ENCODE measurements at places on chromosomes 3 and 15.

GRCh38 chr3:160023476-160023875 lies 34.8 kb downstream of the IL12A start:
- no peak for DNase-seq

DNA sequence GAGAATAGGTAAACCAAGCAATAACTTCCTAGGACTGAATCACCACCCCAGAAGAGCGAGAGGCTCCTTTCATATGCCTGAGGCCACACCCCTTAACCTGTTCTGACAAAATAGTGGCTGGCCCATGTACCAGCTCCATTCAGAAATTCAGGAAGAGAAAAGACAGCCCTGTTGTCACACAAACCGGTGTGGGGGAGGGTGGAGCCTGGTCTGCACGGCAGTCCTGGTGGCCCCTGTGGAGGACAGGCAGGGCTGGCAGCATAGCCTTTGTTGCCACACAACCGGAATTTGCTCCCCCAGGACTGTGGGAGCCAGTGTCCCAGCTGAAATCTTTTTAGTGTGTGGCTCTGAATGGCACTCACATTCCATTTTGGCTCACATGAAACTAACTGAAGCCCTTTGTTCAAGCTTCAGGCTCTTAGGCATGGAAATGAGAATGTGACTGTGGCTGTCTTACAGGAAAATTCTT lies 23.8 kb downstream of the RLBP1 start:
- DNase-seq = no peak

GRCh38 chr15:85377986-85378385 lies 2.4 kb upstream of the AKAP13 start:
- no peak for DNase-seq

- DNase-seq = no peak
Observed at GRCh38 chr15:89106200-89106599, 17.9 kb downstream of the ABHD2 start.

DNA sequence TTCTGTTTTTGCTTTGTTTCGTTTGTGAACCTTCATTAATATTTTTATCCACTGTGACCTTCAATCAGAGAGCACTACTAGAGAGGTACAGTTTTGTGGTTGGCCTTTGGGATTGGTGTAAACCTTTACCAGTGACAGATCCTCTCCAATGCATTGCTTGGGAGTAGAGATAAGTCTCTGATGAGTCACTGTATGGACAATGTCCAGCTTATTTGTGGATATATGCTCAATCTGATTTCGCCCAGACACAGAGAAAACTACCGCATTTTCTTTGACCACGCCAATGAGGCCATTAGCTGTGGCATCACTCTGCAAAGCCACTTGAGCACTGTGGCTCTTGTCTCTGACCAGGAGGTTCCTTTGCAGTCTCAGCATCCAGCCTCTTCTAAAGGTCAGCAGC lies 964.7 kb downstream of the TUSC7 start:
- DNase-seq = no peak

- DNase-seq = no peak
Observed at GRCh38 chr3:170641510-170642236, 55.8 kb upstream of the SLC7A14 start.

GRCh38 chr15:33915571-33916407 lies 52.5 kb upstream of the CHRM5 start:
- no peak for DNase-seq

DNA sequence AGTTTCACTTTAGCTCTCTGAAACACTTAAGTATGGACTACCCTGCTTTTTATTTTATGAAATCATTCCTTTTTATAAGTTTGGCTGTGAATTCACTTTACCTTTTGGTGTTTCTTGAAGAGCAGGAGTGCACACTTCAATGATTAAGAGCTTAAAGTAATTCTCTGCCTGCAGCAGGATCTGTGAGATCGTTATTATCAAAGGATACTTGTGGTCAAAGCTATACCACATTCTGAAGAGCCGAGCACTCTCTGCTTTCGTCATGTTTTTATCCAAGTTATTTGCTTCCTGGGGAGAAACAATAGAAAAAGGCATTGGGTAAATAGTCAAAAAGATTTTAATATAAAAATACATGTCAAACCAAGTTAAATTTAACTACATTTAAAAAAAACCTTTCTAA lies 243.7 kb downstream of the CHST2 start:
- no peak for DNase-seq

DNA sequence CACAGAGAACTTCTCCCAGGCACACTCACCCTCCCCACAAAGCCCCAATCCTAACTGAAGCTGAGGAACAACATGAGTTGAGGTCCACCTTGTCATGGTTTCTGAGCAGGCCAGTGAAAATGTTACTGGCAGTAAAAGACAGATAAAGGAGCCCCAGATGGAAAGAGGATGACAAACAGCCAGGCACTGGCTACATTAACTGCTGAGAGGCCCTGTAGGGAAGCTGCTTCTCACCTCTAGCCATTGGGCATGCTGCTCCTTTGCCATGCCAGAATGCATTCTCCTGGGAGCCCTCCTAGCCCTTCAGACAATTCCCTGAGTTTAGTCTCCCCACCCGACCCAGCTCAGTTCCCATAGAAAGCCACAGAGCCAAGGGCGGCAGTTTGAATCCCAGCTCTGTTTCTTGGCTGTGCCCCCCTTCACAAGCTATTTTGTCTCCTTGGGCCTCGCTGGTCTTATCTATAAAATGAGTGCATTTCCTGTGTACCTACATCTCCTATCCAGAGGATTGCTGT lies 60.5 kb downstream of the LMCD1 start:
- DNase-seq = no peak

DNA sequence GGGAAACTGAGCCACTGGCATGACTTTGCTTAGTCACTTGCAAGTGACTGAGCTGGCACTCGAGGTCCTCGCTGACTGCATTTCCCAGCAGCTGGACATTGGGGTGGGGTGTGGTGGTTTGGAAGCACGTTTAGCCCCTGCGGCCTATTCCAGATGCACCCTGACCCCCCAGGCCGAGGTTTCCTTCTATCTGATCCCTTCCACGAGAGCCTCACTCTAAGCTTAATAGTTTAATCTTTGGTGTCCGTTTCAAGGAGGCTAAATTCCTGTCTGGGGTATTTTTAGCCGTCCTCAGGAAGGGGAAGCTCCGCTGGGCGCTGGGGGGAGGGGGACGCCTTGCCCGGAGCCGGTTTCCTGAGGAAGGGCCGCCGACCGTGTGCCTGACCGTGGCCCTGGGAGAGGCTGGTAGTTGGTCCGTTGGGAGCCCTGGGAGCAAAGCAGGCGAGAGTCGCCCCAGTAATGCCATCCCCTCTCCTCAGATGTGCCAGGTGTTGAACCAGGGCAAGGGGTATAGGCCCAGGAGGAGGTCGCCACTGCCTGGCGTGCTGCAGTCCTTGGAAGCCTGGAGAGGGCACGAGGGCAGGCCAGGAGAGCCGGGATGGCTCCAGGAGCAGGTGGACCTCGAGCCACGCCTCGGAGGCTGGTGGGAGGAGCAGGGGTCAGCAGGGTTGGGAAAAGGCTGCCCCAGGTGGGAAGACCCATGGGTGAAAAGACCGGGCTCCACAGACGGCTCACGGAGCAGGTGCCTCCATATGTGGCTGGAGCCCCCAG lies 37.2 kb downstream of the IDH2 start:
- DNase-seq = no peak

DNA sequence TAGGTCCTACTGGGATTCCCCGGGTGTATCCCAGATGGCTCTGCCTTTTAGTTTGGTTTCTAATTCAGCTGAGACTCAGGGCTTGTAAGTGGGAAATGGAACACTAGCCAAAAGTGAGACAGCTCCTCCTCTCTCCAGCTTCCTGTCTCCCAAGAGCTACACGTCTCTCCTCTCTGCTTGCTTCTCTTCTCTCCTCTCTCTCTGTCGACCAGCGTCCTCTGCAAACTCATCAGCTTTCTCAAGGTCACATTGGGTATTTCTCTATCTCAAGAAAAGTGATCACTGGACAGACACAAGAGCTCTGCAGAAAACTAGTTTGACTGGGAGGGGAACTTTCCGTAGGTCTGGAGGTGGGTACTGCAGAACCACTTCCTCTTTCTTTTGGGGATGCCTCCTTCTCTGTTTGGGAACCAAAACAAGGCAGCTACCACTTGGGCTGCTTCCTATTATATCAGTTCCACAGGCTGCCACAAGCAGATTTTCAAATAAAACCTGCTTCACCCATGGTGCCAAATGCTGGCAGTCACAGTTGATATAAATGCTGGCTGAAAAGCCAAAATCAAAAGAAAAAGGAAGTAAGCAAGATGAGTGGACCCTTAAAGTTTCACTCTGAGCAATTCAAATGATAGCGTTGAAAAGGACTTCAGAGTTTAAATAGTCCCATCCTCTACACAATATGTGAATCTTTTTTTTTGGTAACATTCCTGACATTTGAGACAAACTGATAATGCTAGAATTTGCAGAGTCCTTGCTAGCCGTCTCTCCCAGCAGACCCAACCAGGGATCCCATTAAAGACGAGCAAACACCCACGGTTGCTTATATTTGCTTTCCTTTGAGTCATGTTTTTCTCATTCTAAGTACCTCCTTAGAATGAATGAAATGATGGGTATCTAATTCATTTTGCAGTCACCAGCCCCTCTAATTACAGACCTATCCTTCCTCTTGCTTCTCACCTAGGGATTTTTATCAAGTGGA lies 7.2 kb upstream of the DYNC1LI1 start:
- DNase-seq = peak; percentile 71

- no peak for DNase-seq
Observed at GRCh38 chr3:2372306-2372705, 273.6 kb downstream of the CNTN4 start.

- no peak for DNase-seq
Observed at GRCh38 chr3:170809975-170810357, 60.0 kb downstream of the RPL22L1 start.

DNA sequence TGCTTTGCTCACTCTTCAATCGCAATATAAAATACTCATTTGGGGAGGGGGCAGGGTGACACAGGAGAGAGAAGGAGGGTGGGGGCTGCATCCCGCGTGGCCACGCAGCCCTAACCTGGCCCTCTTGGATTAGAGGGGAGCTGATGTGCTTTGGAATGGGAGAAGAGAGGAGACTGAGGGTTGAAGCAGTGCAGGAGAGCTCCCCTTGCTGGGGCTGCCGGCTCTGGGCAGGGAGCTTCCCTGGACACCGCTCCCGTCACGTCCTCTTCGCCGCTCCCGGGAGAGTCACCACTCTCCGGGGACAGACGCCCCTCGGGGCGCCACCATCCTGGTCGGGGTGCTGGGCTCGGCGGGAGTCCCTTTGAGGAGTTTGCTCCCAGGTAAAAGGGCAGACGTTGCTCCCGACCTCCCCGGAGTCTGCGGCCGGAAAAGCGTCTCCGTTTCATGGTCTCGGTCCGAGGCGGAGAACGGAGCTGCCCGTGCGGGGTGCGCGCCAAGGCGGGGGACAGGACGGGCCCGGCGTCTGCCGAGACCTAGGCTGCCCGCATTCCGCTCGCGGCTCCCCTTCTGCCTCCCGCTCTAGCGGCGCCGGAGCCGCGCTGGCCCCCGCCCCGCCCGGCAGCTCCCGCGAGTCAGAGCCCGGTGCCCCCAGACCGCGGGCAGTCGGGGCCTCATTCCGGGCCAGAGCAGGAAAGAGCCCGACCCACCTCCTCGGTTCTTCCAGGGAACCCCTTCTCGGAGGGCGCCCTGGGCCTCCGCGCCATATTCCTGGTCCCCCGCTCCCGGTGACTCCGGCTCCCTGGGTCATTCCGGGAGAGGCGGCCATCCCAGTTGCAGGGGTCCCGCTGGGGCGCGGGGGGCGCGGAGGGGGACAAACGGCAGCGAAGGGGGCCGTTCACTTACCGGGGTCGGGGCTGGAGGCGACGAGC lies 603 bp downstream of the SLC7A14 start:
- DNase-seq = no peak

GRCh38 chr15:52183562-52184173 lies 7.5 kb downstream of the GNB5 start:
- DNase-seq = peak; percentile 58

DNA sequence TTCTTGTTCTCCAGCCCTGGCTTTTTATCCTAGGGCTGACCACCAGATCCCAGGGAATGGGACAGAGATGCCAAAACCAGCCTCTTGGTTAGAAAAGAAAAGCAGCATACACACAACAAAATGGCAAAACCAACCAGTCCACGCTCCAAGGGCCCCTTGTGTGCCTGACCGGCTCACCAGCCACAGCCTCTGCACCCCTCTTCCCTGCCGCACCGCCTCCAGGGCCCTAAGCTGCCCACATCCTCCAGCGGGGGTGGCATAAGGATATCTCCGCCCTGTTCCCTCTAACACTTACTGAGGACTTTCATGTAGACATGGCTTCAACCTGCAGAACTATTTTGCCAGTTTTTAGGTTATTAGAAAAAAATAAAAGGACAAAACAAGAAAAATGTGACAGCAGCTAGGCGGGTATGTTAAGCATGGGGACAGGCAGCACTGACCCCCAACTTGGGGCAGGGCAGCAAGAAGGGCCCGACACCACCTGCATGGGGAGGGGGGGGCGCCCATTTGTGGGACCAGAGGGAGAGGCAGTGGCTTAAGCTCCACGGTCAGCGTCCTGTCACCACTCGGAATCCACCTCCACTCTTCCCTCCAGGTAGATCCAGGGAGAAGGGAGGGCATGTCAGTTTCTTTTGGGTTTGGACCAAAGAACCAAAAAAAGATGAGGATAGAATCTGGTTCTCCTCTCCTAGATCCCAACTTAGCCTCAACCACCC lies 49.1 kb downstream of the DHX30 start:
- no peak for DNase-seq

- DNase-seq = no peak
Observed at GRCh38 chr15:76663529-76663928, 241.6 kb downstream of the SCAPER start.

DNA sequence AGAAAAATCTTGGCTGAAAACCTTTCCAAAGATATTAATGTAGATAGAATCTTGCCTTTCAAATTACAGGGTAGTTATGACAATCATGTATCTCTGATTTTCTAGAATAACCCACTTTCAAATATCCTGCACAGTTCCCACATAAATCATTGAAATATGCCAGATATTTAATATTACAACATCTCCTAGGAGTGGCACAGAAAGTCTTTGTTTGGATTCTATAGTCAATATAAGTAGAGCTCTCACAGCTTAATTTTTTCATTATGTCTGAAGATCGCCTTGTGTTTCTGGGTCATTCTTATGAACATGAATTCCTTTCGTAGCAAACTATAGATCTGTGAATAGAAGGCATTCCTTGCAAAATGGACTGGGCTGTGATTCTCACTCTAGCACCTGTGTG lies 5.0 kb downstream of the RARB start:
- no peak for DNase-seq
